ENCODE measurements at places on chromosomes 6 and 20.

DNA sequence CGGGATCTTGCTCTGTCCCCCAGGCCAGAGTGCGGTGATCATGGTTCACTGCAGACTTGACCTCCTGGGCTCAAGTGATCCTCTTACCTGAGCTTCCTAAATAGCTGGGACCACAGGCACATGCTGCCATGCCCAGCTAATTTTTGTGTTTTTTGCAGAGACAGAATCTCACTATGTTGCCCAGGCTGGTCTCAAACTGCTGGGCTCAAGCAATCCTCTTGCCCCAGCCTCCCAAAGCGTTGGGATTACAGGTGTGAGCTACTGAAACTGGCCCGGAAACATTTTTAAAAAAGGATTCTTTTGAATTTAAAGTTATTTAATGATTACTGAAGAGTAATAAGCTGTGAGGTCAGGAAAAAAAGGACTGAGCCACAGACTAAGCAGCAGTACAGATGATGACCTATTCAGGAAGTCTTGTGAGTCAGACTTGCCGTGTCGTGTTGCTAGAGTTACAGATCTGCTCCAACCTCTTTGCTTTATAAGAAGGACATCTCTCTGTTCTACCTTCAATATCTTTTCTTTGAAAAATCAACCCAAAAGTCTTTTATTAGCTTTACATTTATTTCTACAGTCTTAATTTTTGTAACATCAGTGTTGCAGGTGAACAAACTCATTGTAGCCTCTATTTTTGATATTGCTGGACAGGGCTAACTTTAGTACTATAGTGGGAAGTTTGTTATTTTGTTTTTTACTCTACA is 108.7 kb downstream of the NCOA3 start:
- DNase-seq, result no peak

GRCh38 chr20:21573259-21573658 is 59.4 kb upstream of the NKX2-2 start:
- DNase-seq, result no peak

GRCh38 chr20:43800186-43800585 is 73.4 kb upstream of the GTSF1L start:
- no peak for DNase-seq

DNA sequence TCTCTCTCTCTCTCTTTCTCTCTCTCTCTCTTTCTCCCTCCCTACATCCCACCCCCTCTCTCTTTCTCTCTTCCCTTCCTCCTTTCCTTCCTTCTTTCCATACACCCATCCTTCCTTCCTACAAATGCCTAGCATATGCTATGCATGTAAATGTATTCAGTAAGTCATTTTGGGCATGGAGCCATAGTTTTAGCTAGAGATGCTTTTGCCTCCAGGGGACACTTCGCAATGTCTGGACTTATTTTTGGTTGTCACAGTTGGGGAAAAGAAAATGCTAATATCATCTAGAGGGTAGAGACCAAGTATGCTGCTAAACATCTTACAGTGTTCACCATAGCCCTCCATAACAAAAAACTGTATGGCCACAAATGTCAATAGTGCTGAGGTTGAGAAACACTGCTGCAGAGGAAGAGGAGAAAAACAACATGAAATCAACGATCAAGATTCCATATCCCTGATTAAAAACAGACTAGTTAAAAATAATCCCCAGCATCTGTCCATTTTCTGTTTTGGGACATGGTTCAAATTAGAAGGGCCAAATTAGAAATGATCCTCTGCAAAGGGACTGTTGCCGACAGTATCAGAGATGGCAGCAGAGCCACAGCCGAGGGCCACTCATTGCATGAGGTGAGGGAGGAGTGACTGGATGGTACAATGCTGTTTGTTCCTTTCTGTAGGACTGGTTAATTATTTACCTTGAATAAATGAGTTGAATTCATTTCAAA is 152.7 kb downstream of the SH3BGRL2 start:
- no peak for DNase-seq

- no peak for DNase-seq
Measured at GRCh38 chr6:142183351-142183750, 36.3 kb downstream of the VTA1 start.
